ENCODE measurements at places on chromosomes 16 and 17. TPM values are rescaled to one million over a fixed set of nuclear protein-coding genes. Genes with fewer than 3 reads are reported as not detected.

The CDRT15 gene
- polyA plus RNA-seq: not detected

DNA sequence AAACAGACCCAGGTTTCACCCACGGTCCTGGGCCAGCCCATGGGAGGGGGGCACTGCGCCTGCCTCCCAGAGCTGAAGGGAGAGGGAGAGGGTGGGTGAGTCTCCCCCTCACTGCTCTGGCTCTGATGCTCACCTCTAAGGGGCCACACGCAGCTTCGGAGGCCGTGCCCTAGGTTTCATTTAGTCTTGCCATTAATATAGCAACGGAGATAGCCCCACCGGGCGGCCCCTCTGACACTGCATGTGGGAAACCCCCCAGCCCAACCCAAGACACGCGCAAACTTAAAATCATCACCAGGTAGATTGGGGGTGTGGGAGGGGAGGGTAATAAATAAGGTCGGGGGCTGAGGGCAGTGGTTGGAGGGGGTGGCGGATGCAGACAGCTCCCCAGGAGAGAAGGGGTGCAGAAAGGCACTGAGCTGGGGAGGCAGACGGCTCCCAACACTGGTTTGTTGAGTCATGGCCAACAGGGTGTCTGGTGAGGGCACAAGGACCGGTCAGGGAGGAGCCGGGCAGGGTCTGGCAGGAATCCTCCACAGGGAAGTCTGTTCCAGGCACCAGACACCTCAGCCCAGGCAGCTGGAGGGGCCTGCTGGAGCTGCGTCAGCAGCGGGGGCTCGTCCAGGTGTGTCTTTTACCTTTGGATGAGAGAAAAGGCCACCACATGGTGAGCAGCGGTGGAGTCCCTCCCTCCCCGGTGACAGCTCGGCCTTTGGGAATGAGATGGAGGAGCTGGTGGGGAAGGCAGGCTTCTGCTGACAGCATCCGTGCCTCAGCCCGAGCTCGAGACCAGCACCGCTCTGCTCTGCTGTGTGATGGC lies 32.0 kb upstream of the DOC2B start:
- peak; percentile 33 for DNase-seq

GRCh38 chr16:56190677-56191155 lies 573 bp upstream of the GNAO1 start:
- peak; percentile 63 for DNase-seq

- no peak for DNase-seq
These were observed 218.7 kb downstream of the MRTFB start for GRCh38 chr16:14289692-14290340.

DNA sequence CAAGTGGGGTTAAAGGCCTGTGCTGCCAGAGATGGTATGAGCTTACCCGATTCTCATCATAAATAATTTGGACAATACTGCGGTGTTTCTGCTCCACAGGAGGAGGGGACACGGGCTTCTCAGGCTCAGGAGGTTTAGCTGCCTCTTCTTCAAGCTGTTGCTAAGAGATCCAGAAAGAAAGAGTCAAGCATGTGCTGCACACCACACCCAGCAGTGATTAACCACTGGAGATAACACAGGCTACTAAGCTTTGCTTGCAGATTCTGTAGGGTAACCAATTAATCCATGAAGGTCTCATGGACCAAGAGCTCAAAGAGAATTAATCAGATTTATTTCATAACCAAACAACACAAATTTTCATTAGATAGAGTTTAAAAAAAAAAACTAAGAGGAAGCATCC lies 56.6 kb downstream of the NCOR1 start:
- no peak for DNase-seq

DNA sequence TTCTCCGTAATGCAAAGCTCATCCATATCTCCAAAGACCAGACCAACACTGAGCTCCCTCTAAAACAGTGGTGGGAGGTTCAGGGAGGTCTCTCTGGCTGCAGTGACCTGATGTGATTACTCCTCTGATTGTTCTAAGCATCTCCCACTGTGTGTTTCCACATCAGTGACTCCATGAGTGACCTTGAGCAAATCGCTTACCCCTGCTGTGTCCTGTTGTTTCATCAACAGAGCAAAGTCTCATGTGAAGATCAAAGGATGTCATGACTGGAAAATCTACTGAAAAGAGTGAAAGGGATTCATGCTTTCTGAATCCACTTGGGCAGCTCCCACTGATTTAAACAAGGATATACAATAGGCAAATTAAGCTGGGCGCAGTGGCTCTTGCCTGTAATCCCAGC lies 352.9 kb downstream of the TMEM114 start:
- no peak for DNase-seq

The MPO gene
- 0.07 TPM for polyA plus RNA-seq

- DNase-seq: no peak
These were observed 116.9 kb upstream of the CACNG3 start for GRCh38 chr16:24139282-24139681.

DNA sequence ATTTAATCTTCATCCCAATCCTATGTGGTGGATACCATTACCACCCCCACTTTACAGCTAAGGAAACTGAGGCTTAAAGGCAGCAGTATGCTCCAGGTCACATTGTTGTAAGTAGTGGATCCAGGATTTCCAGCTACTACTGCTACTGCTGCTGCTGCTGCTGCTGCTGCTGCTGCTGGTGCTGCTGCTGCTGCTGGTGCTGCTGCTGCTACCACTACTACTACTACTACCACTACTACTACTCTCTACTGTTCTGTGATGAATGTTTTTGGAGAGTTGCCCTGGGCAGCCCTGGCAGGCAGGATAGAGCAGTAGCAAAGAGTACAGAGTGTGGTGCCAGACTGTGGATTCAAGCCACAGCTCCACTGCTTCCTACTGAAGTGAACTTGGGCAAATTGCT lies 49.3 kb upstream of the SLC12A3 start:
- DNase-seq: peak; percentile 50

DNA sequence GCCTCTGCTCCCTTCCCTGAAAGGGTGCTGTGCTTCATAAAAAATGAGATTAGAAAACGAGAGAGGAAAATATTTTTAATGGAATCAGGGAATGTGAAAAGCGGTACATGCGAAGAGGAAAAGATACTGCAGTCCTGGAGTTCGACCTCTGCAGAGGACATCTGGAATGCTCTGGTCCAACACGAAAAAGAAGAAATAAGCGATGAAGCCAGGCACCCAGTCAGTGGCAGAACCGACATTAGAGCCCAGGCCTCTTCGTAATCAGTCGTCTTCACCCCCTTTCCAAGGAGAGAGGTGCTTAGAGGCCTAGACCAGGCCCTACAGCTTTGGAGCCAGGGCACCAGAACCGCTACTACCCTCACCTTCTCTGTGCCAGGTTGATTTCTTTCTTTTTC lies 459 bp upstream of the MARCHF10 start:
- no peak for DNase-seq

The HIC1 gene
- 10.3 TPM for polyA plus RNA-seq

- no peak for DNase-seq
These were observed 45.9 kb downstream of the MAPT start for GRCh38 chr17:45940293-45940692.

DNA sequence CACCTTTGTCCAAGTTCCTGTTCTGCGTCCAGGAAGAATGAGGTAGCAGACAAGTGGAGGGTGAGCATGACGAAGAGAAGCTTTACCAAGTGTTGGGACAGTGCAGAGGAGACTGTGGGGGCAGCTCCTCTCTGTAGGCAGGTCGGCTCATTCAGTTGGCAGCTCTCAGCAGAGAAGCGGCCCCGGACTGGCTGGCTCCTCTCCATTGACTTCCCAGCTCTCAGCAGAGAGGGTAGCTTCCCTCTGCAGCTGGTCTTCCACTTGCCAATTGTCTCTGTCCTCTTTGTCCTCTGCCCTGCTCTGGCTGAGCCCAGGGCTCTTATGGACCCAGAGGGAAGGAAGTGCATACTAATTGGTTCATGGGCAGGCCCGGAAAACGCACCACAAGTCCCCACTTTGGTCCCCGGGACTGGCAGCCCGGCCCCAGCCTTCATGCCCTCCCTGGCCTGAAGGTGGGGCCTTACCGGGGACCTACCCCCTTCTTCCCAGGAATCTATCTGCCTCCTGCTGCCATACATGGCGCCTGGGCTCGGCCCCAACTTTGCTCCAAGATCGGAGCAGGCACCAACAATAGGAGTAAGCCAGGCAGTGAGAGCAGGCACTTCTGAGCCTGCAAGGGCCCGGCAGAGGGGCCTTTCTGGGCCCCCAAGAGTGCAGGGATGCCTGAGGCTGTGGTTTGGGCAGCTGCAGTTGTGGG lies 10.1 kb downstream of the KCTD5 start:
- DNase-seq: no peak

The KRT12 gene
- not detected for polyA plus RNA-seq

DNA sequence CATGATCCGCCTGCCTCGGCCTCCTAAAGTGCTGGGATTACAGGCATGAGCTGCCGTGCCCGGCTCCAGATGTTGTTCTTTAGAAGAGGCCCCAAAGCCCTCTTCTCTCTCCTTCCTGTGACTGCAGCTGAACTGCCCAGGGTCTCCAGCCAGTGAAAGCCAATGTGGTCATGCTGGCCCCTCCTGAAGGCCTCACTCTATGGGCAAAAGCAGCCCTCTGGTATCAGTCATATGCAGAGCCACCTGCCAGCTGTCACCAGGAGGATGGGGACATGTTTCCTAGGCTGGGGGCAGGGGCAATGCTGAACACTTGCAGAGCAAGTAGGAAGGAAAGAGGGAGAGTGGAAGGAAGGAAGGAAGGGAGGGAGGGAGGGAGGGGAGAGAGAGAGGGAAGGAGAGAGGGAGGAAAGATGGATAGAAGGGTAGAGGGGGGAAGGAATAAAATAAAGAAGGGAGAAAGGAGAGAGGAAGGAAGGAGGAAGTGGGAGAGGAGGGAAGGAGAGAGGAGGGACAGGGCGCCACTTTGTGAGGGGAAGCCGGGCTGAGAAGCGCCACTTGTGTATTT lies 36.0 kb downstream of the SOCS3 start:
- DNase-seq: no peak

GRCh38 chr17:31499771-31500554 lies 108.5 kb downstream of the RAB11FIP4 start:
- peak; percentile 76 for DNase-seq

The TK1 gene
- 1.2 TPM for polyA plus RNA-seq

- no peak for DNase-seq
These were observed 541.9 kb upstream of the CDH11 start for GRCh38 chr16:65663774-65664173.

- DNase-seq: no peak
These were observed 38.4 kb upstream of the IRF8 start for GRCh38 chr16:85860413-85861094.

GRCh38 chr16:85762970-85763369 lies 12.1 kb upstream of the C16orf74 start:
- DNase-seq: no peak

The TBC1D28 gene
- polyA plus RNA-seq: not detected

- no peak for DNase-seq
These were observed 193.0 kb upstream of the ZFHX3 start for GRCh38 chr16:73240920-73241319.

DNA sequence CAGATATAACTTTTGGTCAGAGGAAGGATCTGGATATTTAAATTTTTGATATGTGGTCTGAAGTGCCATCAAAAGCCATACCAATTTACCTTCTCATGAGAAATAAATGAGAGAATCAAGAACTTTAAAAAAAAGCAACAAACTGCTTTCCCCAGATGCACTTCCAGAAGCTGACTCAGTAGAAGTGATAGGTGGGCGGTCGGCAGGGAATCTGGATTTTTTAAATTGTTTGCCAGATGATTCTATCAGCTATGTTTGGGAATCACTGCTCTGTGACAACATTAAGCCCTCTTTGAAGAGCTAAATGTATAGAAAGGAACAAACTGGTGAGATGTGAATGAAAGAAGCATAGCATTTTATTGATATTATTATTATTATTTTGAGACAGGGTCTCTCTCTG lies 19.2 kb downstream of the CDH3 start:
- DNase-seq: no peak

- DNase-seq: no peak
These were observed 6.8 kb upstream of the FADS6 start for GRCh38 chr17:74900208-74900607.

The CD300E gene
- polyA plus RNA-seq: 0.45 TPM

GRCh38 chr16:49453021-49453420 lies 79.4 kb downstream of the C16orf78 start:
- no peak for DNase-seq

DNA sequence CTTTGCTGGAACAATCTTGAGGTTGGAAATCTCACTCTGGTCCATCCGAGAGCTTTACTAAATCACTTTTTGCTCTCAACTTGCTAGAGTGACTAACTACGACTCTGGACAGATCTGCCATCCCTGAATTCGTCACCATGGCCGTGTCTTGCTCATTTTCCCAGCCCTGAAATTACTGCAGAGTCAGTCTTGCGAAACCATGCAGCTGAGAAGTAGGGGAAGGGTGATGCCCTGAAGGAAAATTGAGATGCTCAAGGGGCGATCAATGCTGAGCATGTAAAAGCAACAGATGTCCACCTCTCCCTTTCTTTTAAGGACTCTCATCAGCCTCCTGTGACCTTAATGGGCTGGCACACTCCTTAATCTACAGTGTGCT lies 18.8 kb downstream of the PCTP start:
- DNase-seq: no peak

The LRRC37A gene
- 0.91 TPM for polyA plus RNA-seq

DNA sequence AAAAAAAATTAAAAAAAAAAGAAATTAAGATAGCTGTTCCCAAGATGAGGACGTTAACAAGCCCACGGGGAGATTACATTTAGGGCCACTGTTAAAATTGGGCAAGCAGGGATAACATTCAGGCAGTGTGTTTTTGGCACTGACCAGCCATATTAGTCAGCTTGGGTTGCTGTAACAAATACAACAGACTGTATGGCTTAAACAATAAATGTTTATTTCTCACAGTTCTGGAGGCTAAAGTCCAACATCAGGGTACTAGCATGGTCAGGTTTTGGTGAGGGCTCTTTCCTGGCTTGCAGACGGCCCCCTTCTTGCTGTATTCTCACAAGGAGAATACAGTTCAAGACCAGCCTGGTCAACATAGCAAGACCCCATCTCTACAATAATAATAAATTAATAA lies 31.3 kb downstream of the ARSG start:
- DNase-seq: no peak

DNA sequence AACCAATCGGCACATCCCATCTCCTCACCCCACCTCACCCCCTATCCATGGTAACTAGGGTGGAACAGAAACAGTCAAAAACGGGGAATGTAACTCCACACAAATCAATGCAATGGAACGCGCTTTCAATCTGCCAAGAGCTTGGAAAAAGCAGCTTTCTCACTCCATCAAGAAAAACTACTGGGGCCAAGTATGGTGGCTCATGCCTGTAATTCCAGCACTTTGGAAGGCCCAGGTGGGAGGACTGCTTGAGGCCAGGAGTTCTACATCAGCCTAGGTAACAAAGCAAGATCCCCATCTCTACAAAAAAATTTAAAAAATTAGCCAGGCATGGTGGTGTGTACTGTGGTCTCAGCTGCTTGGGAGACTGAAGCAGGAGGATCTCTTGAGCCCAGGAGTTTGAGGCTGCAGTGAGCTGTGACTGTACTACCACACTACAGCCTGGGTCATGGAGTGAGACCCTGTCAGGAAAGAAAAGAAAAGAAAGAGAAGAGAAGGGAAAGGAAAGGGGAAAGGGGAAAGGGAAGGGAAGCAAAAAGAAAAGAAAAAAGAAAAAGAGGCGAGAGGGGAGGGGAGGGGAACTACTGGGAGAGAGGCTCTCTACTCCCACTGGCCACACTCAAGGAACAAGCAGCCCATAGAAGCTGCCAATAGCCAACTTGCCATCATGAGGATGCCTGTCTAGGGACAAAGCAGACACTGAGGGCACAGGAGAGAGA lies 38.9 kb downstream of the ARHGAP17 start:
- DNase-seq: no peak

GRCh38 chr17:3827124-3827773 lies 18.8 kb downstream of the NCBP3 start:
- DNase-seq: peak; percentile 64

Measured in right cardiac atrium (tissue), 5 donors.